ENCODE measurements at places on chromosomes 1 and 21.

- DNase-seq = no peak
Observed at GRCh38 chr1:190476321-190476720, 1.3 kb downstream of the BRINP3 start.

DNA sequence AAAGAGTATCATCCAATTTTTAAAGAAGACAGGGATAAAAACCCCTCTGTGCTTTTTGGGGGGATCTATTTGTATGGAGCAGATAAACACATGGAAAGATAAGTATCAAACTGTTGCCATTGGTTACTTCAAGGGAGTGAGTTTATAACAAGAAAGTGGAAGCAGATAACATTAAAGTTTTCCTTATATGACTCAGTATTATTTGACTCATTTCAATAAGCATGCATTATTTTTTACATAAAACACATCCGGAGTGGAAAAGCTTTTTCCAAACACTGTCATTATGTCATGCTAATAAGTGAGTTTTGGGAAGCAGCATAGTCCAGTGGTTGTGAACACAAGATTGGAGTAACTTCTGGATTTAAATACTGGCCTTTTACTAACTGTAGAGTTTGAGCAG, 452.2 kb downstream of the LTN1 start:
- no peak for DNase-seq

DNA sequence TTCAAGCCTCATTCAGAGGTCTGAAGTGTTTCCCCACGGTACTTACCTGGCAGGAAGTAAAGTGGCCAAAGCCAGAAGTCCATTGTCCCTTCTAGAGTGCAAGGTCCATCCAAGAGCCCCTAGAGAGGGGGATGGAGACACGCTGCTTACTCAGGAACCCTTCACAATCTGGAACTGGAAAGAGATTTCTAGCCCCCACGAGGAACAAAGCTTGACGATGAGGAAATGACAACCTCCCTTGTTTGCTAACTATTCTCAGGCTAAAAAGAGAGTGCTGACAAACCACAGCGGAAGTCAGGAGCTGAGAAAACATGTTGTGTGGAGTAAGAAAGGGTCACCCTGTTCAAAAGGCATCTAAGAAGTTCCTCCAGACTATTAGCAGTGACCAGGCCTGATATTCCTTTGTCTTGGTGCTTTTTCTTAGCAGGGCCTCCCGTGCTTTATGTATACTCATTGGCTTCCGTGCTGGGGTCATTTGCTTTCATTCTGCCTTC, at the start of gene FCMR:
Gene FCMR (minus strand): TSS at position 170 of the 494 bp plus-strand sequence. CDS start 87 bp downstream, at position 83.
- DNase-seq = no peak

DNA sequence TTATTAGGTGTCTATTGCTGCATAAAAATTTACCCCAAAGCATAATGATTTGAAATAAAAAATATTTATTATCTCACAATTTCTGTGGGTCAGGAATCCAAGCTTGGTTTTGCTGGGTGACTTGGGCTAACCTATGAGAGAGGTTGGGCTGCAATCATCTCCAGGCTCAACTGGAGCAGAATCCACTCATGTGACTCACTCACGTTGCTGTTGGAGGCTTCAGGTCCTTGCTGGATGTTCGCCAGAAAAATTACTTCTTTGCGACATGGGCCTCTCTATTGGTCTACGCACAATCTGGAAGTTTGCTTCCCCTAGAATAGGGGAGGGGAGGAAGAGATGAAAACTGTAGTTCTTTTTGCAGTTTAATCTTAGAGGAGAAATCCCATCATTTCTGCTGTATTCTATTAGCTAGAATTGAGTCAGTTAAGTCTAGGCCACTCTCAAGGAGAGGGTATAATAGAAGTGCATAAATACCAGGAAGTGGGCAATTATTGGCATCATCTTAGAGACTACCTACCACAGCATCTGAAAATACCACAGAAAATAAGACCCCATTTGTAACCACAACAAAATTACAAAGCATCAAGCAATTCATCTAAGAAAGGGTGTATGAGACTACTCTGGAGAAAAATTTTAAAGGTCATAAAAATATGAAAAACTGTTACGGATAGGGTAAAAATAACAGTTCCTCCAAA, 5.7 kb upstream of the FASLG start:
- peak; percentile 46 for DNase-seq

- no peak for DNase-seq
Observed at GRCh38 chr1:172905452-172905851, 145.3 kb downstream of the TNFSF18 start.

DNA sequence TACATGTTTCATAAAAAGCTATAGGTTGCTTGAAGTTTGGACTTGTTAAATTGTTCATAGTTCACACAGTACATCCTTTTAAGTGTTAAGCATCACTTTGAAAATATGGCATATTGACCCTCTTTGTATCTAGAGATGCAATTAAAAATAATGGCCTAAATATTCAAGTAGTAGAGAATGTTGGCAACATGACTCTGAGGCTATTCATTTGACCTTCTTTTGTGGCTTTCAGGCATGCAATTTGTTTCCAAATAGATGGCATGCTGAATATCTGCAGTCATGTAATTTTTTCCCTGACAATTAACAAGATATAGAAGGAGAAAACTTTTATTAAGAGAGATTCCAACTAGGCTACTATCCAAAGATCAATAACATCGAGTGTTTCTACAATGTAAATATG, 230.5 kb upstream of the ZRANB2 start:
- DNase-seq = no peak

DNA sequence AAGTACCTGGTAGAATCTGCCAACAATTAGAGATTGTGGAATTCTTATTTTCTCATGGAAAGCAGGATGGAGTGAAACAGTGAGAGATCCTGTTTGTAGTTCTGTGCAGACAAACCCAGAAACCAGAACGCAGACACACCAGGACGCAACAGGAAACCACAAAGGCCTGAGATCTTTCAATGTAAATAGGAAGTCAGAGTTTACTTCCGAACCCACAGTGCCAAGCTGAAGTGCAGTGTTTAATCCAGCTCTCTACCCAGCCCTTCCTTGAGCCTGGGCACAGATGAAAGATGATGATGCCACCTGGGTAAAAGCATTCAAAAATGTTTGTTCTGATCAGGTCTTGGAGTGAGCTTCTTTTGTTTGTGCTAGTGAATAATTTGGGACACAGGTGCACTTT, 244.2 kb upstream of the HOOK1 start:
- peak; percentile 69 for DNase-seq

DNA sequence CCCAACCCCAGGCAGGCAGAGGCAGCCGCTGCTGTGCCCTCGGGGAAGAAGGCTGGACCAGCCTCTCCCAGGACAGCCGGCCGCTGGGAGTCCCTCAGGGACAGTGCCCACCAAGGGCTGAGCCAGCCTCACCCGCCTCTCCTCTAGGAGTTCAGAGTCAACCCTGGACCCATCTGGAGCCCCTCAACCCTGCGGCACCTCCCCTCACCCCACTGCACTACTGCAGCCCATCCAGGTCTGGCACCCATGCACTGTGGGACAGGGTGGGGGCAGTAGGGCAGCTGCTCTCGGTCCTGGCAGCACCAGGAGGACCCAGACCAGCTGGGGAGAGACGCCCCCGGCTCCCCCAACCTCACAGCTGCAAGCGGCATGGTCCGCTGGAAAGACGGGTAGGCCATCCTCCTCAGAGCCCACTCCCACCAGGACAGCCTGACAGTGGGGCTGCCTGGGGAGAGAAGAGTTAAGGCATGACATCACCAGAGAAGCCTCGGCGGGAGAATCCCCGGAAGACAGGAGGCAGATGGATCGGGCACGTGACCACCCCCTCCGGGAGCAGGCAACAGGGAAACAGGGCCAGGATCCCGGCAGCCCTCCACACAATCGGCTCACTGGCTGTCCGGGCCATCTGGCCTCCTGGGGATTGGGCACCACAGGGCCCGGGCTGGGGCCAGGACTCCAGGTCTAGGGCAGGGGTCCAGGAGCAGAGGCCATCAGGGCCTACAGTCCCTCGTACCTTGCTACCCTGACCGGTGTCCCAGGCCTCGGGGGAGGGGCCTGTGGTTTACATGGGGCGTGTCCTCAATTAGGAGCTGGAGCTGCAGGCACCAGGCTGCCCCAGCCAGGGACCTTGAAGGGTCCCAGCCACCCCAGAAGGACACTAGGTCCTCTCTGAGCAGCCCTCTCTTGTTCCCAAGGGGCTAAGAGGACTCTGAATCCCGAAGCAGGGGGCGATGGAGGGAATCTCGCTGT, 3.1 kb downstream of the ACAP3 start:
- peak; percentile 71 for DNase-seq

DNA sequence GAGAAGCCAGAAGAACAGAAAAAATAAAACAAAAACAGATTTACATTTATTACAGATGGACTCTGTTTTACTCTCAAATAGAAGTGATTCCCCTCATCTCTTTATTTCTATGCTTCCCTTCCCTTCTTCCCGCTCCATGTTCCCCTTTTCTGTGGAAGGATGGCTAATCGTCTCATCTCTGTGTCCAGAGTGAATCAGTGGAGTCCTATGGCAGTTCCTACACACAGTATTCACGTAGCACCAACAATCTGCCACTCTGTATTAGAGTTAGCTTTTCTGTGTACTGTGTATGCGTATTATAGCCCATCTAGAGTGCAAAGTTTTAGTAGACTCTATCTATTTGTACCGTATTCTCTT, 6.8 kb upstream of the ERO1B start:
- no peak for DNase-seq

GRCh38 chr1:22562584-22563583, at the start of gene EPHA8:
TSS of gene EPHA8 (plus strand) at chr1:22563489. CDS start at chr1:22563636, 147 bp downstream.
- no peak for DNase-seq

- no peak for DNase-seq
Observed at GRCh38 chr21:35428489-35428888, 379.4 kb upstream of the RUNX1 start.

- DNase-seq = no peak
Observed at GRCh38 chr1:67771749-67772148, 61.5 kb downstream of the GNG12 start.

- no peak for DNase-seq
Observed at GRCh38 chr1:195054217-195054687, 1554.0 kb downstream of the KCNT2 start.

- DNase-seq = no peak
Observed at GRCh38 chr1:153683854-153684253, 5.4 kb downstream of the NPR1 start.

DNA sequence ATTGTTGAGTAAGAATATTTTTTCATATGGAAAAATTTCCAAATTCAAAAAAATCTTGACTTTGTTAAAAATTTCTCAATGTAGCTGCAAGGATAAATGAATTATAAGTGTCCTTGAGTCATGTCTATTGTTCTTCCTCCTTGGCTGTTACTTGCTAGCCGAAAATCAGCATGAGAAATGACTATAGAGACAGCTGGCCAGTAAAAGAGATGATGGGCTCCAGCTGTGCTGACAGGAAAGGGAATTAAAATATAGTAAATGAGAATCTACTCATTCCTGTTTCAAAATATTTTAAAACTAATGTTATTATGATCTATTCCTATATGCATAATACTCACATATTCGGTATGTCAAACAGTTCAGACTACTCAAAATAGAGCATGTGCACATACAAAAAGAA, 1292.6 kb downstream of the BRINP3 start:
- no peak for DNase-seq

GRCh38 chr1:206709772-206710459, 25.2 kb downstream of the MAPKAPK2 start:
- DNase-seq = no peak

DNA sequence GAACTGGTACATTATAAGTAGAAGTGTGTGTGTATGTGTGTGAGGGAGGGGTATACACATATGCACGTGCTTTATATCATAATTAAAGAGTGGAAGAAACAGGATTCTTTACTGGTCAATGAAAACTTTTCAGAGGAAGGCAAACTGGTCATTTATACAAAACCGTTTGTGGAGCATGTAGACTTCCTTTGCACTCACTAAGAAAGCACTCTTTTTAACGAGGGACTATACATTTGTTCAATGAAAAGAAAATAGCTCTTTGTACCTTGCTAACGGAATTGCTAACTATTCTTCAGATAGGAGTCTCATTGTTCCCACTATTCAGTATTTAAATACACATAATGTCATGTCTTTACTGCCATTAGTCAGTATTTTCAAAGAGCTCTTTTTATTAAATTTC, 219.3 kb downstream of the ST6GALNAC3 start:
- no peak for DNase-seq

DNA sequence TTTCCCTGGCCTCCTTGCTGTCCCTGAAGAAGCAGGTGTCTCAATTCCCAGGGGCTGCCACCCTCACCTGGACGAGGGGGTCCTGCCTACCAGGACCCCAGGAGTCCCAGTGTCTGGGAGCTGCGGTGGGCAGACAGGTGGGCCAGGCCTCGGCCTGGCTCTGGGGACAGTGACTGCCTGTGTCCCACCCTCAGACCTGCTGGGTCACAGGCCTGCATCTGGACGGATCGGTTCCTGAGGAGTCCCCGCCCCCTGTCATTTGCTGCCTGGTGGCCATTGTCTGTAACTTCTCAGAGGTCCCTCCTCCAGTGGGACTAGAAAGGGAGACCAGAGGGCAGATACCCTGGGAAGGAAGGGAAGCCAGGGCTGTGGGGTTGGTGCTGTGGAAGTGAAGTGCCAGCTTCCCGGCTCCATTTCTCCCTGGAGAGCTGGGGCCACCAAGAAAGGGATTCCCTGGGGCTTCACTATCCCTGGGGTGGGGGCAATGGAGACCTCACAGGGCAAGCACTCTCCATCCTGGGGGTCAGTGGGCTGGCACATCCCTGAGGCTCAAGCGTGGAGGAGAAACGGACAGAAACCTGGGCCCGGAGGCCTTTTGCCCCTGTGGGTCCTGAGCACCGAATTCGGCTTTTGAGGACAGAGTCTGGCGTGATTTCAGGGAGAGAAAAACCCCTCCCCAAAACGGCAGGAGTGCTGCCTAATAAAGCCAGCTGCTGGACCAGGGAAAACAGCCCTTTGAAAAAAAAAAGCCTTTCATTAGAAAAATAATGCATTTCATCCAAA, 157.3 kb downstream of the PEX14 start:
- DNase-seq = no peak

DNA sequence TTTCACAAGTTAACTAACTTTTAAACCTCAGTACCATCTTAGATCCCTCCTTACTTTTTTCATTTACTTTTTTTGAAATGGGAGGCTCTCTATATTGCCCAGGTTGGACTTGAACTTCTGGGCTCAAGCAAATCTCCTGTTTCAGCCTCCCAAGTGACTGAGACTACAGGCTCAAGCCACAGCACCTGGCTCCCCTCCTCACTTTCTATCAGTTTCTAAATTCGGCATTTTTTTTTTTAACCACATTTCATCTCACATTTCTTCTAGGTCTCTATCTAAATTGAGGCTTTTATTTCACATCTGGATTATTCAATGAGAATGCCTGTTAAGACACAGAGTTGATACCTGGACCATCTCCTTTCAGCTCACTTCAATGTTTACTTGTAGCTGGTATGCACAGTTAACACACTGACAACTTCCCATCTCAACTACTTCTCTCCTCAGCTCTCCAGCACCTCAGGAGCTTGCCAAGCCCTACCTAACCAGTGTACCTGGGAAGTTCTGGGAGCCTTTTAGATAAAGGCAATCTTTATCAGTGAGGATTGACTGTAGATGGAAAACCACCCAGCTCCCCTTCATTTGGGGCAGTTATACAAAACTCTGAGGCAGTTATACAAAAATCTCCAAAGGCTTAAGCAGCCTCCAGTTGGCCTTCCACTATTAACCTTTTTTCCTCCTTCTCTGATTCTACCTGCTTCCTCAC, 3.4 kb downstream of the USP33 start:
- DNase-seq = no peak

Measured in H4 (cell line).